ENCODE measurements at places on chromosomes 5 and 9.

- DNase-seq: peak; percentile 52
Observed at GRCh38 chr9:106286249-106286648, 576.7 kb upstream of the ZNF462 start.

- peak; percentile 39 for DNase-seq
Observed at GRCh38 chr9:87307848-87308247, 189.8 kb upstream of the DAPK1 start.

DNA sequence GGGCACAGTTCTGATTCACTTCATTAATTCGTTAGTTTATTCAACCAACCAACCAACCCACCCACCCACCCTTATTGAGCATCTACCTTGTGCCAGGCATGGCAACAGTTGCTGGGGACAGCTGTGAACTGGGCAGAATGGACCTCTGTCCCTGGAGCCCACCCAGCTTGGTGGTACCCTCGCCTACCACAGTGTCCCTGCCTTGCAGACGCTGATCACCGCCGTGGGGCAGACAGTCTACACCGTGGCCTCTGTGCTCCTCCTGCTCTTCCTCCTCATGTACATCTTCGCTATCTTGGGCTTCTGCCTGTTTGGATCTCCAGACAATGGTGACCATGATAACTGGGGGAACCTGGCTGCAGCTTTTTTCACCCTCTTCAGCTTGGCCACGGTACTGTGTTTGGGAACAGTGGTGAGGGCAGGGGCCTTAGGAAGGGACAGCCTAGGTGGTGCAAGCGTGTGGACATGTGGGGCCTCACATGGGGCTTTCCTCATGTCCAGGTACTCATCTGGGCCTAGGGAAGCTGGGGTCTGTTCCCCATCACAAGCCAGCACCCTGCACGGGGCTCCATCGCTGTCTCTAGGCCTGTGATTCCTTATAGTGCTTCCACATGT lies 26.2 kb downstream of the PITX1 start:
- DNase-seq: no peak

GRCh38 chr9:136880651-136881050 lies 5.7 kb upstream of the TRAF2 start:
- DNase-seq: no peak

DNA sequence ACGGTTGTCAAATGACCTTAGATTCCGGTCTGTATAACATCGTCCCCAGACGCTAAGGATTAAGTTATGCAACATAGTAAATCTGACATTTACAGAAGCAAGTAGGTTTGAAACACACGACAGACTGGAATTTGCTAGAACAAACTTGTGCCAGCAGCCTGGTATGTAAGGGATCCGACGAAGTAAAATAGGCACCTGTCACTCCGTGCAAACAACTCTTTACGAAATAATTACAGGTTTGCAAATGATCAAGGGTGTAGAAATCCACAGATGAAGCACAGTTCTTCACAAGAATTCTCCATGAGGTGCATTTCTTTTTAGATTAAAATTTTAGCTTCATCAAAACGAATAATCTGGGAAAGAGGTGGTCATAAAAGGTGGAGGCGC lies 508 bp downstream of the MOCS2 start:
- DNase-seq: no peak

DNA sequence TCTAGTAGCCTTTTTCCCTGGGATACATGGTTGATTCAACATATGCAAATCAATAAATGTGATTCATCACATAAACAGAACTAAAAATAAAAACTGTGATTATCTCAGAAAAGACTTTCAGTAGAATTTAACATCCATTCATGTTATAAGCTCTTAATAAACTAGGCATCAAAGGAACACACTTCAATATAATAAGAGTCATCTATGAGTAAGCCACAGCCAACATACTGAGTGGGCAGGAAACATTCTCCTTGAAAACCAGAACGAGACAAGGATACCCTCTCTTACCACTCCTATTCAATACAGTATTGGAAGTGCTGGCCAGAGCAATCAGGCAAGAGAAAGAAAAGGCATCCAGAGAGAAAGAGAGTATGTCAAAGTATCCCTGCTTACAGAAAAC lies 239.9 kb downstream of the ATPSCKMT start:
- no peak for DNase-seq

- peak; percentile 84 for DNase-seq
Observed at GRCh38 chr5:169258372-169259000, 42.5 kb downstream of the SLIT3 start.

DNA sequence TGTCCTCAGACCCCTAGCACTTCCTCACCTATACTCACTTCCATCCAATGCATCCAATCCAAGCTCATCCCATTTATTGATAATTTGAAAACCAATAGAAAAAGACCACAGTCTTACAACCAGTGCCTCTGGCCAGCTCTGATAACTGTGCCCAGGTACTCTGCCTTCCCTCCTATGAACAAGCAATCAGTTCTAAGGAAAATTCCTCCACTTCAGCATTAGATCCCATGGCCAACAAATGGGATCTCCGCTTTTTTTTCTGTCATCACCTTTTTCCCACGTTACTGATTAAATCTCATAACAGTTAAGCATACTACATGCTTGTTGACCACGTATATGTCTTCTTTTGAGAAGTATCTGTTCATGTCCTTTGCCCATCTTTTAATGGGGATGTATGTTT lies 41.7 kb upstream of the GLIS3 start:
- no peak for DNase-seq

GRCh38 chr9:79684711-79685575 lies 113.2 kb downstream of the TLE4 start:
- peak; percentile 57 for DNase-seq

DNA sequence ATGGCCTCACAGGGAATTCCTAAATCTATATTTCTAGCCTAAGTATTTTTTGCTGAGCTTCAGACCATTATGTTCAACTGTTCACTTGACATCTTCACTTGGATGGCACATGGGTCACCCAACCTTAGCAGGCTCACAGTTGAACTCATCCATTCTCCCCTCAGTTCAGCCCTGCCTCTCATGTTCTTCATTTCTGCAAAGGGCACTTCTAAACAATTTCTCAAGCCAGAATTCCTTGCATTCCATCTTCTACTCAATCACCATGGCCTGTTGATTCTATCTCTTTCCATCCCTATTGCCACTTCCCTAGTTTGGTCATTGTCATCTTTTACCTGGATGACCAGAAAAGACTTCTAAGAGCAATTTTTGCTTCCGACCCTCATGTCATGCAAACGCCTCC lies 7.3 kb upstream of the RGS3 start:
- peak; percentile 39 for DNase-seq

- DNase-seq: peak; percentile 52
Observed at GRCh38 chr5:10649666-10650380, 86.0 kb downstream of the ANKRD33B start.

DNA sequence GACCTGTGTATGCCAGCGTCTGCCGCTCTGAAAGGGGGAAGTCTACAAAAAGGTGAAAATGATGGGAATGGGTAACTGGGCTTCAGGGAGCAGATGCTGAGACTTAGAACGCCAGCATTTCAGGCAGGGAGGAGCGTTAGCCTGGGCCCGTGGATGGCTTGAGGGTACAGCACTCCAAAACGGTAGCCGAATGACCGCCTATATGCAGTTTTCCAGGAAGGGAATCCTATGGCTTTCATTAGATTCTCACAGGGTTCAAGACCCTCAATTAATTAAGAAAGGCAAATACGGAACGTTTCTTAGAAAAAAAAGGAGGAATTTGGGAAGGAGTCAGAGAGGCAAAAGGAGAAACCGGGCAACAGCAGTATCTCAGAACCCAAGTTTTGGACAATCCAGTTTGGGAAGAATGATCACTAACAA lies 639 bp downstream of the AMACR start:
- no peak for DNase-seq

GRCh38 chr5:172491481-172491880 lies 37.2 kb upstream of the SH3PXD2B start:
- DNase-seq: no peak

DNA sequence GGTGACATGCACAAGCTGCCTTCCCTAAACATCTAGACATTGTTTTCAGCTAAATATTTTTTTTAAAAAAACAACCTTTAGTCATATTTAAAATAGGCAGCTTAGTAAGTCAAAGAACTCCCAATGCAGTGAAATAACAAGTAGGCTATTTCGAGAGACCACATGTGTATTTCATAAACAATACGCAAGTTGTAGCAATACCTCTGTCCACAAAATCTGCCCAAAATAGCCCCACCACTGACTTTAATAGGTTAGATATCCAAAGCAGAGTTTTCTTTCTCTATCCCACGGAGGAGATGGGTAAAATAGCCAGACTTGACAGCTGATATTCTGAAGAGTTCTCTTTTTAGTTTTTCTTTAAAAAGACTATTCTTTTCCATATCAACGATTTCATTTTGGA lies 1.2 kb downstream of the SLC24A2 start:
- DNase-seq: no peak
